Small intestine (tissue), 16 donors: ENCODE measurements at places on chromosomes 12 and 14.

DNA sequence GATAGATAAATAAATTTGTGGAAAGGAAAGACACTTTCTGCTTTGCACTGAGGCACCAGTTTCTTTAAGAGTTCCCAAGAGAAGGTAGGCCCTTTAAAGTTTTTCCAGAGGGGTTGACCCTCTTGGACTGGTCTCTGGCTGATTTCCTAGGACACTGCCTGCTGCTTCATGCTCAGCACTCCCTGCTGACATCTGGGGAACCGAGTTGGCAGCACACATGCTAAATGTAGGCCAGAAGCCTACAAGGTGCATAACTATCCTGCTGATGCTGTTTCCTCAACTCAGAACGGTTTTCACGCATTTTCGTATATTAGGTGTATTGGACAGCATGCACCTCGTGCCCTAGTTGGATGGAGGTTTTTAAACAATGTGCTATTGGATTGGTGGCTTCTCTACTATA is 887.2 kb upstream of the SEL1L start:
- DNase-seq = no peak

GRCh38 chr12:800401-800800 is 48.0 kb downstream of the WNK1 start:
- DNase-seq = no peak

- no peak for DNase-seq
Measured at GRCh38 chr12:93568091-93568490, 4.4 kb upstream of the SOCS2 start.

- no peak for DNase-seq
Measured at GRCh38 chr12:52066346-52067080, 3.3 kb upstream of the ATG101 start.
